ENCODE measurements at places on chromosomes 12 and 14.

DNA sequence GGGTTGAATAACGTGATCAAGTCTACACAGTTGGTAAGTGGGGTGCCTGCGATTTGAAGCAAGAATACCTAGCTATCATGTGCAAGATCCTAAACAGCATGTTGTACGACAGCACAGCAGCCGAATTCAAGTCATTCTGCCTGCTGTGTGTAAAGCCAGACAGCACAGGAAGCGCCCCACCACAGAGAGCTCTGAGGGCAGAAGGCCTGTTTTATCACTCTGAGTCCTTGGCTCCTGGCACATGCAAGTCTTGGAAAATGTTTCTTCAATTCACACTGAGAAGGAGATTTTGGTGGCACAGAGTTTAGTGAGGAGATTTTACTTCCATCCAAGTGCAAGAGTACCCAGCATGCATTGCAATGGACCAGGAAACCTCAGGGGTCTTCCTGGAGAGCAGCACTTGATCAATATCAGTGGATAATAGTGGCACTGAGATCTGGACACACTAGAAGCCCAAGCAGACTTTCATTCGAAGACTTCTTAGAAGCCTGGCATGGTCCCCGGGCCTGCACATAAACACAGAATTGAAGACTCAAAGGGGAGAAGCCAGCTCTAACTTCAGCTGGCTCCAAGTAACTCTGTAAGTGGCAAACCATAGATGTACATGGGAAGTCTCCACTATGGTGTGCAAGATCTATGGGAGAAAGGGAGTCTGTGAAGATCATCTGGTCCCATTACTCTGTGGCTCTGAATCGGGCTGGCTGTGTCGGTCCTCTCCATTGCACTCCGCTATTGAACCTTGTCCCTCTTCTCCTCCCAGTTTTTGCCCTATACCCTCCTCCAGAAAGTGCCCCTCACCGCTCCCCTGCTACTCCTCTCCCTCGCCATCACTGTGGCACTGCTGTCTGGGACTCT, 1.5 kb upstream of the KRT1 start:
- no peak for DNase-seq

DNA sequence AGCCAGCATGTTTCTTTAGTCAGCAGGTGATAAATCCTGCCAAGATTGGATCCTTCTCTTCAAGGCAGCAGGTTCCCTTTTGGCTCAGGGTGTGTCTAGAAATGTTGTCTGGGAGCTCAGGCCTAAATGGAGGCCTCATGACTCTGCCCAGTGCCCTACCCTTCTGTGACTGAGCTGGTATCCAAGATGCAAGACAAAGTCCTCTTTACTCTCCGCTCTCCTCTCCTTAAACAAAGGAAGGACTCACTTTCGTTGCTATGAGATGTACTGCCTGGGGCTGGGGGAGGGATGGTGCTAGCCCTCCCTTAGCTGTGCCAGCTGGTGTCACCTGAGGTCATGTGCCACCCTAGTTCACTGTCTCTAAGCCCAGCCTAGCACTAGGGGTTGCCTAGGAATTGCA, 13.8 kb upstream of the TMPRSS12 start:
- DNase-seq, result no peak

GRCh38 chr14:73627151-73627558, 14.8 kb downstream of the ACOT6 start:
- DNase-seq, result no peak

DNA sequence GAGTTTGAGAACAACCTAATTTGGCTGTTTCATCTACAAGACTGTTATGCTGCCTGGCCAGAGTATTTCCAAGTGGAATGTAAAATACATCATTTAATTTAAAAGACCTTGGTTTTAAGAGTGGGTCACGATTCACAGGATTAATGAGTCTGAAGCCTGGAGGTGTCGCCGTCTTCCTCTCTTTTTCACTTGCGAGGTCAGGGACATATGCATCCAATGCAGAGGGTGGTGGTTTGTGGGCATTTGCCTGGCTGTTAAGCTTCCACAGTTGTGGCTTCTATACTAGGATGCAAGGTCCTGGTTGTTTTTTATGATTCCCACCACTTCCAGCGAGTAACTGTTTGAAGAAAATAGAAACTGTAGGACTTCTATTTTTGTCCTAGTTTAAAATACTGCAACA, 22.8 kb upstream of the RASSF3 start:
- no peak for DNase-seq

DNA sequence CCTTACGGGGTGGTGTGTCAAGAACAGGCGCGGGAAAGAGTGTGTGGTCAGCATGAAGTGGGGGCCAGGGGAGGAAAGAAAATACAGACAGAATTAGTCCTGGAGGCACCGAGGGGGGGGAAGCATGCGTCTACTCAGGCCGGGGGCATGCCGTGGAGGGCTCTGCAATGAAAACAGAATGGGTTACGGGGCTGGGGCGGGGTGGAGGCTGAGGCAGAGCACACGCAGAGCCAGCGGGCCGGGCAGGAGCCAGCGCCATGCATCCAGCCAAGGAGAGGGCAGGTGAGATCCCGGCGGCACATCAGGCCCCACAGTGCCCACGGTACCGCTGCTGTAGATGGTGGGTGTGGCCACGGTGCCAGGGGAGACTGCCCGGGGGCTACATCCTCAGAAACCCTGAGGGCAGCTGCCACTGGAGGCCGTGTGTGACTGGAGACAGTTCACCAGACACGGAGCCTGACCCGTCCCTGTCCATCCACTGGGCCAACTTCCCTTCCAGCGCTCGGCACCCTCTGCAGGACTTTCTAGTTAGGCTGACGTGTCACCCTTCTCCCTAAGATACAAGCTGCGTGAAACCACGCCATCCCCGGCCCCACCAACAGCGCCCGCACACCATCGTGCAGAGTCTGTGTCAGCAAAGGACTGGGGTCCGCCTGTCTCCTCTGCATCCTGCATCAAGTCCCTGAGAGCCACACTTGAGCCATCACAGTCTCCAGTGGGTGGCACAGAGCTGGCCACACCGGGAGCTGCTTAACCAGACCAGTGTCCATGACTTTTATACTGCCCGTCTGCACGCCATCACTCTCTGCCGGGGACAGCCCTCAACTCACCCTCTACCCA, 87.4 kb downstream of the PIWIL1 start:
- DNase-seq, result no peak

GRCh38 chr12:51295651-51296050, 25.4 kb upstream of the SMAGP start:
- no peak for DNase-seq

DNA sequence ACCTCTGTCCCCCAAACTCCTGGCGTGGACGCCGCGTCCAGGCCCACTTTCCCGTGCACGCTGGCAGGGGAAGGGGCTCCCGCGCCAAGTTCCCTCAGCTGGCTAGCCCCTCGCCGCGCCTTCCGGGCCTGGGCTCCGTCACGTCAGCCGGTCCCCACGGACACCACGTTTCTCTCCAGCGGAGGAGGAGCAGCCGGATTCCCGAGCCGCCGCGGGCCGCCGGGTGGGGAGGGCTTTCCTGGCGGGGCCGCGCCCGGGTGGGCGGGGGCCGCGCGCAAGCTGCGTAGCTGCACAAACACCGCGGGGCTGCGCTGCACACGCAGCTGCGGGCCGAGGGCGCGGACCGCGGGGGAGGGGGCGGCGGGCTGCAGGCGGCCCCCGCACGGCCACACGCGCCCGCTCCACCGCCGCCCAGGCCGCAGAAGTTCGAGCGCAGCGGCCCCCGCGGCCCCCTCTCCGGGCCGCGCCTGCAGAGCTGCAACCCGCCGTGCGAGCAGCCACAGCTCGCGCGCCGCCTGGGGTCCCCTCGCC, 45.1 kb upstream of the PNMA1 start:
- DNase-seq, result peak; percentile 52
